ENCODE measurements at places on chromosomes 1 and 21.
A peak's percentile ranks its signal among the peaks of the same experiment; 100 is the strongest.

- DNase-seq: no peak
Measured at GRCh38 chr1:206079135-206079534, 26.2 kb downstream of the RHEX start.

DNA sequence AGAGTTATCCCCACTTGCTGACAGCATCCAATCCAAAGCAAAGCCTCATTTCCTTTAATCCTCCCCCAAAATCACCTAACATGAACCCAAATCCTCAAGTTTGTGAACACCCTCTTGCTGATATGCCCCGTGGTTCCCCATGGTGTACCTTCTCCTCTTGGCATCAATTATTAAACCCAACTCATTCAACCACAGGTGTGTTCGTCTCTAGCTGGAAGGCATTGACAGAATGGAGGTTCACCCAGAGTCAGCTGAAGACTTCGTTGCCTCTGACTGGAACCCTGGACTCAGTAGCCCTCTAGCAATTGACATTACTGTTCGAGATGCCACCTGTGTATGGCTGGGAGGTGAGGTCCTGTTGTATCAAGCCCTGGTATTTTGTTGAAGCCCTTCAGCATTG lies 22.8 kb downstream of the SLC30A10 start:
- no peak for DNase-seq

DNA sequence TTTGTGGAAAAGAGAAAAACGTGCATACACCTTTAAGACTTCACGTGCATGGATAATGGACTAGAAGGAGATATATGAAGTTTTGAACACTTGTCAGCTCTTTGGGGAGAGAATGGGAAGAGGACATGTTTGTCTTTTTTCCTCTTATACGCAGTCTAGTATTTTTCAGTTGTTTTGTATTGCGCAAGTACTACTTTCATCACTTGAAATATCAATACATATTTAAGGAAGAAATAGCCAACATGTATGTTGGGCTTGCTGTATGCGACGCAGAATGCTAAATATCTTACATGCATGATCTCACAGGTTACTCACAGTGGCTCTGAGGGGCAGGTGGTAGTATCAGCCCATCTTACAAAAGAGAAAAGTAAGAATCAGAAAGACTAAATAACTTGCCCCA lies 176.5 kb upstream of the RUNX1 start:
- DNase-seq: no peak

DNA sequence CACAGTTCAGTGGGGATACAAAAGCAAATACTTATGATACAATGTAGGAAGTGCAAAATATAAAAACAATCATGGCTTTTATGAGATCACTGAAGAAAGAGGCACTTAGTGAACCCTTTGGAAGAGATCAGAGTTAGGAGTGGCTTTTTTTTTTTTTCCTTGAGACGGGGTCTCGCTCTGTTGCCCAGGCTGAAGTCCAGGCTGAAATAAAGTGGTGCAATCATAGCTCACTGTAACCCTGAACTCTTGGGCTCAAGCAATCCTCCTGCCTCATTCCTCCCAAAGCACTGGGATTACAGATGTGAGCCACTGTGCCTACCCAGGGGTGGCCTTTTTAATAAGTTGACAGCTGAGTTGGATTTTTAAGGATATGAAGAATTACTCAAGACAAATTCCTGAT lies 17.3 kb upstream of the RASAL2 start:
- no peak for DNase-seq

- DNase-seq: no peak
Measured at GRCh38 chr1:197807739-197808453, 32.6 kb upstream of the DENND1B start.

GRCh38 chr1:85463731-85464496 lies 1.0 kb downstream of the DDAH1 start:
- DNase-seq: no peak

DNA sequence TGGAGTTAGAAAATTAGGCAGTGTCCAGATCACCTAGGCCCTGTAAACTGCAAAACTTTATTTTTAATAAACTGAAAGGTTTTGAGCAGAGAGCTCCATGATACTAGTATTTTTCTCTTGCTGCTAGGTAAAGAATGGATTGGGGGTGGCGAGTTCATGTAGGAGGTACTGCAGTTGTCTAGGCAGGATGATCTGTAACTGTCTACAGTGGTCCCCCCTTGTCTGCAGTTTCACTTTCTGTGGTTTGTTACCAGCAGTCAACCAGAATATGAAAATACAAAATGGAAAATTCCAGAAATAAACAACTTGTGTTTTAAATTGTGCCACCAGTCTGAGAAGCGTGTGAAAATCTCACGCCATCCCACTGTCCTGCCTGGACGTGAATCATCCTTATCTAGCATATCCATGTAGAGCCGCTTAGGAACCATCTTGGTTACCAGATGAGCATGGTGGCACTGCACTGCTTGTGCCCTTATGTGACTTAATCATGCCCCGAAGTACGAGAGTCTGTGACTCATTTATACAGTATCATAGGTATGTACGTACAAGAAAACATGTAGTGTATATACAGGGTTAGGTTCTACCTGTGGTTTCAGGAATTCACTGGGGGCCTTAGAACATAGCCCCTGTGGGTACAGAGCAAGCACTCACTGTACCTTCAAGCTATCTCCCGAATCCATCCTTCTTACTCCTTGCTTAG lies 94.2 kb downstream of the AHCTF1 start:
- no peak for DNase-seq

DNA sequence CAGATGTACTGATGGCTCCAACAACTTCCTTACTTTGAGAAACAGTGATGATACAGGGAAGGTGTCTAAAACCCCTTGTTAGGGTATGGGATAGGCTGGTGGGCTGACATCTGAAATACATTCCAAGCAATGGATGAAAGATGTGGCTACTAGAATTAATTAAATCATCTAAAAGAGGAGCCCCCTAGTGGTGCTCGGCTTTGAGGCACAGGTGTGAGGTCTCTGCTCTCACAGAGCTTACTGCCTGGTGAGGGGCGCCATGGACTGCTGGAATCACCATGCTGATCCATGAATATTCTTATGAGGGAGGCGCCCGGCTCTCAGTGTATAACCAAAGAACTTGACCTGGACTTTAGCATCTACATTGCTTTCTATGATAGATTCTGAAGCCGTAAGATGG lies 48.5 kb downstream of the GNG4 start:
- DNase-seq: peak; percentile 28

DNA sequence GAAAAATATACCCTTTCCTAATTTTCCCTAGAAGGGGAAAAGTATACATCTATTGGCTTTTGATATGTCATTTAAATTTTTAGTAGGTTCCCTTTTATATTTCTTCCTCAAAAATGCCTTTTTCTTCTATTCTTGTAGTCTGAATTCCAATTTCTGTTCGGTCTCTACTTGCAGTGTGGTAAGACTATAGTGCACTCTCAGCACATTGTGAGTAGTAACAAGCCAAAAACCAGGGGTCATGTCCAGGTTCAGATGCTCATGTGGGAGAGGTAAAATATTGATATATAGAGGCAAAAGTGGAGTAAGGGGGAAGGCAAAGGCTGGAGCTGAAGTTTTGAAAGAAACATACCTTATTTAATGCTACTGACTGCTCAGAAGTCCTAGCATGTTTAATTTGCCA lies 4.0 kb upstream of the FCGR2A start:
- DNase-seq: no peak

DNA sequence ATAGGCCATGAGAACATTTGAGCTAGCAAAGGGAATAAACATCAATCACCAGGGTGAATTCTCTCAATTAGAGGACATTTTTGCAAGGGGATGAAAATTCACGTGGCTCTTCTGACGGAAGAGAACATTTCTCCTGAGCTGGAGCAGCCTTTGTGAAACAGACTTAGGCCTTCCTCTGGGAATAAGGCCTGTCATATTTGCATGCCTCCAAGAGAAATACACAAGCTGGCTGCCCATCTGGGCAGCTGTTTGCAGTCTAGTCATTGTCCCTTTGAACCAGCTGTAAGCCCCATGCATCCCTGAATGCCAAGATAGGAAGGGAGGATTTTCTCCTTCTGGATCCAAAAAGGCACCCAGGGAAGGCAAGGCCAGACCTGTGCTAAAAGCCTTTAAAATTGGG lies 5.5 kb downstream of the LEMD1 start:
- DNase-seq: no peak

GRCh38 chr1:59976194-59977074 lies 49.9 kb upstream of the CYP2J2 start:
- DNase-seq: peak; percentile 50

- DNase-seq: no peak
Measured at GRCh38 chr1:154334079-154335024, 9.0 kb downstream of the ATP8B2 start.

DNA sequence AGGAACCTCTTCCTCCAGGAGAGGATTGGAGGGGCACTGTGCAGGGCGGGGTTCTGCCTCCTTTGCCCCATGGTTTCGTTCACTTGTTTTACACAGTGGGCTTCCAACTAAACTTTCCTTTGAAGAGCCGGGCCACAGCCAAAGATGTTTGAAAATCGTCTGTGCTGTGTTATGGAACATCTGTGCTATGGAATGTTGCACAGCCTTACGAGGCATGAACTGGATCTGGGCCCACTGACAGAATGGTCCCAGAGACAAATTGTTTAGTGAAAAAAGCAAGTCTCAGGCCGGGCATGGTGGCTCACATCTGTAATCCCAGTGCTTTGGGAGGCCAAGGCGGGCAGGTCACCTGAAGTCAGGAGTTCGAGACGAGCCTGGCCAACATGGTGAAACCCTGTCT lies 12.6 kb upstream of the MEF2D start:
- DNase-seq: no peak

DNA sequence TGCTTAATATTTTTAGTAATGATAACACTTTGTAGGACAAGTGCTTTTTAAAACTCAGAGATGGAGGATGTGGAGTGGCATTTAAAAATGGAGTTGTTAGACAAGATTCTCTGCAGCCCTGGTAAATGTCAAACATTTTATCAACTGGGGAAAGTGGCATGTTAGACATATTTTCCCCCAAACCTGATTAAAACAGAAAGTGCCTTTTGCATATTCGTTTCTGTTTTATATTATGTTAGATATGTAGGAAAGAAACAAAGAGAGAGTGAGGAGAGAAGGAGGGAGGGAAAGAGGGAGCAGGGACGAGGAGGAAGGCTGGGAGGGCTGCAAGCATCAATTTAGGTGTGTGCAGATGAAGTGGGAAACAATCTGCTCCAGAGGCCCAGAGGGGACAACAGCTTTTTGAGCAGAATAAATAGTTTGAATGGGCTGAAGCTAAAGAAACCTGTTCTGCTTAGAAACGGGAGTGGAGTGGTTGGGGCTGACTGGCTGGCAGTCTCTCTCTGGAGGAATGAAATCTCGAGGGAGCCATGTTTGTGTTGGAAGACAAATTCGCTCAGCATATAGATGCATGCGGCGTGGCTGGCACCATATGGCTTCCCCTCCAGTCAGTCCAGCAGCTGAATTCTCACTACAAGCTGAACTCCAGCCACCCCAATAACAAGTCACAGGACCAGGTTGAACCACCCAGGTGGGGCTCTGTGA lies 502.2 kb downstream of the AJAP1 start:
- no peak for DNase-seq

DNA sequence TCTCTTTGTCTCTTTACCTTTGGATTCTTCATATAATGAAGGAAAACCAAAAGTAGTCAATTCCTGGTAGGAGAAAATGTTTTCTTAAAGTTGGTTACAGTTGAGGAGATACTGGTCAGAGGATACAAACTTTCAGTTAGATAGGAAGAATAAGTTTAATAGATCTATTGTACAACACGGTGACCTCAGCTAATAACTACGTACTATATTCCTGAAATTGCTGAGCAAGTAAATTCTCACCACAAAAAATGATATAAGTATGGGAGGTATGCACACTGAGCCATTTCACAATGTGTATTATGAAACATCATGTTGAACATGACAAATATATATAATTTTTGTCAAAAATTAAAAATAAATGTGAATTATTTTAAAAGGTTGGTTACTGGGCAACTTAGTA lies 20.4 kb downstream of the SSX2IP start:
- DNase-seq: no peak

GRCh38 chr1:54652168-54652567 lies 10.6 kb downstream of the MROH7 start:
- DNase-seq: no peak

DNA sequence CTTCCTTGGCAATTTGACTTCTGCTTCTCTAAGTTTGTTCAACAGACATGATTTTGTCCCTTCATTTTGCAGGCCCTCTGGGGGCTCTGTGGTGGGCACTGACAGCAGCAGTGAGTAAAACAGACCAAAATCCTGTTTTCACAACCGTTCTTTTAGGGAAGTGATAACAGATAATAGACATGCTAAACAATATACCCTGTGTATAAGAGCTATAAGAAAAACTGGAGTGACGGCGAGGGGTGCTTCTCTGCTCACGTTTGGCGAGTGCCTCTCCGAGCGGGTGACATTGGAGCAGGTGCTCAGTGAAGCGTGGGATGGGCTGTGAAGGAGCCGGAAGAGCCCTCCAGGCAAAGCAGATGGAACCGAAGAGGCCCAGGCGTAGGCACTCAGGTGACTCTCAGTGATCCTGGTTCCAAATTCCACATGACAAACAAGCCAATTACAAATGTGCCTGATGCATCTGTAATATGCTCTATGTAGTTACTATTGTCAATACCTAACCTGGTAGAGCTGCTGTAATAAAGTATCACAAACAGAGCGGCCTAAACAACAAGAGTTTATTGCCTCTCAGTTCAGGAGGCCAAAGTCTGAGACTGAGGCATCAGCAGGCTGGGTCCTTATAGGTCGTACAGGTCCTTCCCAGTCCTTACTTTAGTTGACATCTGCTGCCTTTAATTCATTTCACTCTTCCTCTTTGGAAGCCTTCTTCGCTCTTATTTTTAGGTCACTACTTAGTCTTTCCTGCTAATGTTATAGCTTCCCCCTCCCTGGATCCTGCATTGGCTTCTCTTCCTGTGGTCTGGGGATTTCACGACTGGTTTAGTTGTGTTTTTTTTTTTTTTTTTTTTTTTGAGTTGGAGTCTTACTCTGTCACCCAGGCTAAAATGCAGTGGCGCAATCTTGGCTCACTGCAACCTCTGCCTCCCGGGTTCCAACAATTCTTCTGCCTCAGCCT lies 20.1 kb downstream of the OR2B11 start:
- DNase-seq: no peak

DNA sequence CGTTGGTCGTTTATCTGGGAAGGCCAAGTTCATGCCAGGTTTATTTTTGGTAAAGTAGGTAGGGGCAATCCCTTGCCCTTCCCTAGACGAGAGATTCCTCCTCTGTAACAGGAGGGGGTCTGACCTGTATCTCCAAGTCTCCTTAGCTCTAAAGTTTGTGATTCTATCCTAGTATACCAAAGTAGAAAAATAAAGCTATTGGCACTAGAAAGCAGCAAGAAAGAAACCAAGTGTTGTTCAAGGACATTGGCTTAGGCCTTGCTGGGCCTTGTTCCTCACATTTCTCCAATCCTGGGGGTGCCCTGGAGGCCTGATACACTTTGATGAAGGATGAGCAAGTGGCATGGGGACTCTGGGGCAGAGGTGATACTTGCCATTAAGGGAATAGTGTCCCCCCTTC lies 814 bp downstream of the MTARC2 start:
- DNase-seq: no peak

- DNase-seq: no peak
Measured at GRCh38 chr1:117646007-117646811, 40.4 kb downstream of the TENT5C start.

Data from activated CD4-positive, alpha-beta T cell treated with anti-CD3 and anti-CD28 coated beads, Interleukin-2, Interleukin-6, amounts not matched to agents 100 ng/mL and 50 ng/mL, durations not matched to agents 16 hours and 8 hours (primary cell).